ENCODE measurements at places on chromosomes 7 and 10.

- DNase-seq, result no peak
Measured at GRCh38 chr10:16116404-16117304, 256.3 kb upstream of the MINDY3 start.

DNA sequence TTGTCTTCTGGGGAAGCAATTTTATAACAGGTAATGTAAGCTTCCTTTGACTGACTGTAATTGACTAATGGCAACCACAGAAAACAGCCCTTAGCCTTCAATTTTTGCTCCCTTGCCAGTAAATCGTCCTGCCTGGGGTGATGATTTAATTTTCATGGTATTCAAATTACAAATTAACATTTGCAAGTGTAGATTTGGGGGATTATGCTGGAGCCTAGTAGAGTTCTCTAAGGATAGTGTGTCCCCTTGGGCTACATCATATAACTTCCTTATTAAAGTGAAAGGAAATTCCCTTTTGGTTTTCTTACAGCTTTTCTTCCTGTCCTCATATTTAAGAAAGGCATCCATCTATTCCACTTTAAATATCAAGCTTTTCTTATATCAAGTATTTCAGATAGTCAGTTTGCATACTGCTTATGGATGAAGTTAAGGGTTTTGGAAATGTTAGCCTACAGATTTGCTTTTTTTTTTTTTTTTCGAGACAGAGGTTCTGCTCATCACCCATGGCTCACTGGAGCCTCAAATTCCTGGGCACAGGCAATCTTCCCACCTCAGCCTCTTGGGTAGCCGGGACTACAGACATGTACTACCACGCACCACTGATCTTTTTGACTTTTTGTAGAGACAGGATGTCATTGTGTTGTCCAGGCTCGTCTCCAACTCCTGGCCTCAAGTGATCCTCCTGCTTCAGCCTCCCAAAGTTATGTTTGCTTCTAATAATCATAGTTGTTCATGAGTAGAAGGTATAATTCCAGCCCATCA lies 35.9 kb upstream of the HDAC9 start:
- no peak for DNase-seq

DNA sequence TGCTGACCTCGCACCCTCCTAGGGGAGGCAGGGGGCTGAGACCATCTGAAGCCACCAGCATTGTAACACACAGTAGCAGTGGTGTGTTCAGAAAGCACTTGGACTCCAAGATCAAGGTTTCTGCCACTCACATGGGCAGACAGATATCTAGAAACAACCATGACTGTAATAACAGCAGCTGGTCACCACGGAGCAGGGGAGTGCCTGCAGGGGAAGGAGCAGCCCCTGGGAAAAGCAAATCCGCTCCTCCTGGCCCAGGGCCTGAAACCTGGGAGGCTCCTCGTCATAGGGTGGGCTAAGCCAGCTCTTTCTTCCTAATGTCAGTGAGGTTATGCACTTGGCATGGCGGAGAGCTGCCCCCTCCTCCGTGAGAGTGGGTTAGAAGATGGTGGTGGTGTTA lies 118.4 kb upstream of the INSYN2A start:
- DNase-seq, result no peak

DNA sequence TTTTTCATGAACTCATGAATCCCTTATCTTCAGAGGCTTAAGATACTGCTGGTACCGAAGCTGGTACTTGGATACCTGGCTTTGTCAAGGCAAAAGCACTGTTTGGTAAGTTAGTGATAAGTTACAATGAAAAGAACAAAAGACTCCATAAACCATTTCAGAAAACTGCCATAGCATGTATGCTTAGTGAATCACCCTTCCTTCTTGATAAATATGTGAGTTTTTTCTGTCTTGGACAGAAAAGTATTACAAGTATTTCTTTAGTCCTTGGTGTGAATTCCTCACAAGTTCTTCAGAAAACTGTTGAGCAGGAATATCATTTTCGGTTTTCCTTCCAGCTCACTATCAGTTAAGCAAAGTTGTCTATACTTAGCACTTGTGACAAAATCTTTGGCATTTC lies 25.6 kb downstream of the PUS7 start:
- DNase-seq, result no peak

GRCh38 chr7:45092931-45093235 lies 4.1 kb upstream of the NACAD start:
- no peak for DNase-seq

DNA sequence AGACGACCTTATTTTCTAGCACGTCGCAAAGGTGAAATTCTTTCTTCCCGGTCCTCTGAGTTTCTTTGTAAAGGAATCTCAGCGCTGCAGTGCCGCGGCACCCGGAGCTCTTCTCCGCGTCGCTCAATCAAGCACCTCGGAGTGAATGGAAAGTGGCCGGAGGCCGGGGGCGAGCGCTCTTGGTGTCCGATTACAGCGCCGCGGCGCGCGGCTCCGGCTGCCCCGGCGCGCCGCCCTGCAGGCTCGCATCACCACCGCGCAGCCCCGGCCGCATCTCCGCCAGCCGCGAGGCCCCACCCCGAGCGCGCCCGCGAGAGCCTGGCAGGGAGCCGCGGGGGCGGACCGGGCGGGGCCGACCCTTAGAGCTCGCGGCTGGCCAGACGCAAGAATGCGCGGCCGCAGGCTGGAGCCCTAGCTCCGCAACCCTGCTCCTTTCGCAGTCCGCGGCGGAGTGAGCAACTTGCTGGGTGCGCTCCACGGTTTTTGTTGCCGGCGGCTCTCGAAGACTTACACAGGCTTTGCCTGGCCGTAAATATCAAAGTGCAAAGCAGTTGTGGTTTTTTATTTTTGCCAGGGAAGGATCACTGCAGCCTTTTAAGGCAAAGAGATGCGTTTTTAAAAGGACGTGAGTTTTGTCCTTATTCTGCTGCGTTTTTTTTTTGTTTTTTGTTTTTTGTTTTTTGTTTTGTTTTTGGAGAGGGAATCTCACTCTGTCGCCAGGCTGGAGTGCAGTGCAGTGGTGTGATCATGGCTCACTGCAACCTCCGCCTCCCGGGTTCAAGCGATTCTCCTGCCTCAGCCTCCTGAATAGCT lies at the start of gene SEMA3C:
SEMA3C (minus strand) TSS at position 143 of the 813 bp plus-strand sequence. CDS start 2,270 bp downstream, outside the sequence.
- no peak for DNase-seq

DNA sequence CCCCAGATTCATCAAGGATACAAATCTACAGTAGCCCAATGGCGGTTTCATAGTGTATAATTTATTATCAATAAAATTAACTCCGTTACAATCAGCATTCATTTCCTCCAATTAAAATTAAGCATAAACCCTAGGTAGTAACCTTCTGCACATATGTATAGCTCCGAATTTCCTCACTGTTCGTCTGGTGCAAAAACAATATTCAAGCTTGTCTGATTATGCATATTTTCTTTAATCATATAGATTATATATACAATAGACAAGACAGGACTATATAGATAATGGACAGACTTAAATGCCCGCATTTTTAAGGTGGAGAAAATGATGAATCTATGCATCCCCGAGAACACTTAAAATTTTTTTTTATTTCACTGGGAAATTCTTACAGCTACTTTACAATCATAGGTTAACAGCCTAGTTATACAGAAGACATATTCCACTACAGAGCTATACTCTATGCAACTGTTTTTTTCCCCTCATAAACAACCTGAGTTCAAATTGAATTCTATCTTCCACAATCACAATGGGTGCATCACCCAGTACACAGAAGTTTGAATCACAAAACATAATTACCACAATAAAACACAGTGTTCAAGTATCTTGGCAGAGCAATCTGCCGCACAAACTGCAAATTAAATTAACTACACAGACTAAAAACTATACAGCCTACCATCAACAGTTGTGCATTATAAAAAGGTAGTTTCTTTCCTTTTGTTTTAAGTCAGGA lies 2.6 kb downstream of the HOXA9 start:
- DNase-seq, result no peak

- no peak for DNase-seq
Measured at GRCh38 chr7:140322759-140323158, 75.6 kb downstream of the SLC37A3 start.

- DNase-seq, result no peak
Measured at GRCh38 chr7:155439311-155440017, 18.5 kb upstream of the EN2 start.

DNA sequence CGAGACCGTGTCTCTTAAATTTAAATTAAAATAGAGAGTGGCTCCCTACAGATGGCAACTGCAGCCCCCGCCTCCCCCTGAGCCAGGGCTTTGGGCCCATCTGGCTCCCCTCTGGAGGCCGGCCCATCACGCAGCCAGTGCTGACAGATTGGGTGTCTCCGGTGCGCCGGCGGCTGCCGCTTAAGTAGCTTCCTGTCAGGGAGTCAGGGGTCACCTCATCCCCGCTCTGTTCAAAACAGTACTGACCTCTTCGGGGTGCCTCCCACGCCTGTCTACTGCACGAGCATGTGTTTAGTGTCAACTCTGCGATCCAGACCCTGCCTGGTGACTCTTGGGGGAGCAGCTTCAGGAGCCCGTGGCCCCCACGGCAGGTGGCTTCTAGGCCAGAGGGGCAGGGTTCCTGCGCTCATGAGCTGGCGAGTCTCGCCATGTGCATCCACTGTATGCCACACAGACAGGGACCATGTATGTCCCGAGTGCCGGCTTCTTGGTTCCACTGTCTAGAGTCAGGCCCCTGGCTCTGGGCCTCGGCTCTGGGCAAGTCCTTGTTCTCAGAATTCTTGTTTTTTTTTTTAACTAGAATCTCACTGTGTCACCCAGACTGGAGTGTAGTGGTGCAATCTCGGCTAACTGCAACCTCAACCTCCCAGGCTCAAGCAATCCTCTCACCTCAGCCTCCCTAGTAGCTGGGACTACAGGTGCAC lies 36.1 kb downstream of the KCTD7 start:
- no peak for DNase-seq

GRCh38 chr10:93850031-93851015 lies 43.5 kb upstream of the SLC35G1 start:
- DNase-seq, result no peak

GRCh38 chr7:66430164-66430545 lies 198.5 kb upstream of the KCTD7 start:
- no peak for DNase-seq

DNA sequence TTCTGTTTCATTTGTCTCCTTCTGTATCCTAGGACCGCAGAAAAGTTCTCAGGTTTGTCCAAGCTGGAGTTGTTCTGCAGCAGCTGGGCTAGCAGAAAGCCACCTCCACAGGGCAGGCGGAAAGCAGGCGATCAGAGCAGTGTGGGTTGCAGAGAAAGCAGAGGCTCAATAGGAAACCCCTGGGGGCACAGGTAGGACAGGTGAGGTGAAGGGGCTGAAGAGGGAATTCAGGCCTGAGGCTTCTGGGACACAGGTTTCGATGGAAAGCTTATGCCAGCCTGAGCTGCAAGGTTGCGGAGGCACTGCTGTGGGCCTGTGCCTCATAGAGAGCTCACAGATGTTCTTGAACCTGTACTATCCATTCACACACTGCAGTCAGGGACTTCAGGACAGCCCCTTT lies 194.9 kb upstream of the TPK1 start:
- no peak for DNase-seq

DNA sequence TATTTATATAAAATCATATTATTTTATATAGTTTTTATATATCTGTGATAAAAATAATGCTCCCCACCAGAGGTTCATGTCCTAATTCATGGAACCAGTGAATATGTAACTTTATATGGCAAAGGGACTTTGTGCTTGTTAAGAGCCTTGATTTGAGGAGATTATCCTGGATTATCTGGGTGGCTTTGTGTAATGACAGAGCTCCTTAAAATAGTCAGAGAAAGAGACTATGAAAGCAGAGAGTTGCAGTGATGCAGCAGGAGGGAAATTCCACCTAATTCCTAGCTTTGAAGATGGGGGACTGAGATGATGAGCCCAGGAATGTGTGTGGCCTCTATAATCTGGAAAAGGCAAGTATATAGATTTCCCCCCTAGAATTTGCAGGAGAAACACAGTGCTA lies 1034.2 kb upstream of the C7orf33 start:
- DNase-seq, result no peak

- DNase-seq, result no peak
Measured at GRCh38 chr7:45384499-45384898, 189.7 kb upstream of the ADCY1 start.

- no peak for DNase-seq
Measured at GRCh38 chr10:24113901-24114300, 95.0 kb upstream of the KIAA1217 start.

DNA sequence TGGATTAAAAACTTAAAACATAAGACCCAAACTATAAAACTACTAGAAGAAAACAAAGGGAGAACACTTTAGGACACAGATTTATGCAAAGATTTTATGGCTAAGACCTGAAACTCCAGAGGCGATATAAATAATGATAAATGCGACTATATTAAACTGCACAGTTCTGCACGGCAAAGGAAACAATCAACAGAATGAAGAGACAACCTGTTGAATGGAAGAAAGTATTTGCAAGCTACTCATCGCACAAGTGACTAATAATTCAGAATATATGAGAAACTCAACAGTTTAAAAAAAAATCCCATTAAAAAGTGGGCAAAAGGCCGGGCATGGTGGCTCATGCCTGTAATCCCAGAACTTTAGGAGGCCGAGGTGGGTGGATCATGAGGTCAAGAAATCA lies 73.6 kb downstream of the JMJD1C start:
- no peak for DNase-seq

- DNase-seq, result peak; percentile 61
Measured at GRCh38 chr7:155796381-155797261, 15.6 kb downstream of the SHH start.

DNA sequence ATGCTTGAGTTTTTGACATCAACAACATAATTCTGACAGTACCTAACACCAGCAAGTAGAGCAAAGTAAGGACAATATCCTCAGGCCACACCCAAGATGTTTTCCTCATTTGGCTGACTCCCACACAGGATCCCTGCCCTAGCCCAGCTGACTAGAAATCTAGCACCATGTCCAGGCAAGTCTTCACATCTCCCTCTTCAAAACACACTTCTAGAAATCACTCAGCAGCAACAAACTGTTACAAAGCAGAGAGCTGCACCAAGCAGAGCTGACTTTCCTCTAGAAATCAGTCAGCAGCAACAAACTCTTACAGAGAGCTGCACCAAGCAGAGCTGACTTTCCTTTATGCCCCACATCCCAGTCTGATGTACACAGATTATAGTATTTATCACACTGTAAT lies 7.7 kb downstream of the TMEM168 start:
- DNase-seq, result no peak

GRCh38 chr10:9762966-9763656 lies 1254.6 kb upstream of the CELF2 start:
- no peak for DNase-seq

- DNase-seq, result no peak
Measured at GRCh38 chr7:42479816-42480633, 243.0 kb upstream of the GLI3 start.

DNA sequence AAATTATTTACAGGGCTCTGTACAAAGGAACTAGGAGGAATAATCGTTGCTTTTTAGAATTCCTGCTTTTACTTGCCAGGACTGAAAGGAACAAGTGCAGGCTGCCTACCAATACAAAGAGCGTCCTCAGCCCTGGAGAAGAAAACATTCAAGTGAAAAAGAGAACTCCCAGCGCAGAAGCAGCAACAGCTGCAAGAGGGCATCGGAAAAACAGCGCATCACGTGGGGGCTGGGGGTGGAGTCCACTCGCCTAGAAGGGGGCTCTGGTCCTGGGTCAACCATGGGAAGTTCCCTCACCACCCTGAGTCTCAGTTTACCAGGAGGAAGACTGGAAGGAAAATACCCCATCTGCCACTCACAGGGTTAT lies 385 bp upstream of the C10orf90 start:
- no peak for DNase-seq

Data from CD4-positive, alpha-beta T cell treated with Interleukin-2 at 100 ng/mL for 4 hours (primary cell).